Stimulated activated CD4-positive, alpha-beta T cell treated with anti-CD3 and anti-CD28 coated beads, TNF-alpha, amount 100 ng/mL, for 24 hours (primary cell): ENCODE measurements at places on chromosomes 12 and 14.

- DNase-seq = no peak
These were observed 61.5 kb downstream of the PDE3A start for GRCh38 chr12:20429852-20430251.

DNA sequence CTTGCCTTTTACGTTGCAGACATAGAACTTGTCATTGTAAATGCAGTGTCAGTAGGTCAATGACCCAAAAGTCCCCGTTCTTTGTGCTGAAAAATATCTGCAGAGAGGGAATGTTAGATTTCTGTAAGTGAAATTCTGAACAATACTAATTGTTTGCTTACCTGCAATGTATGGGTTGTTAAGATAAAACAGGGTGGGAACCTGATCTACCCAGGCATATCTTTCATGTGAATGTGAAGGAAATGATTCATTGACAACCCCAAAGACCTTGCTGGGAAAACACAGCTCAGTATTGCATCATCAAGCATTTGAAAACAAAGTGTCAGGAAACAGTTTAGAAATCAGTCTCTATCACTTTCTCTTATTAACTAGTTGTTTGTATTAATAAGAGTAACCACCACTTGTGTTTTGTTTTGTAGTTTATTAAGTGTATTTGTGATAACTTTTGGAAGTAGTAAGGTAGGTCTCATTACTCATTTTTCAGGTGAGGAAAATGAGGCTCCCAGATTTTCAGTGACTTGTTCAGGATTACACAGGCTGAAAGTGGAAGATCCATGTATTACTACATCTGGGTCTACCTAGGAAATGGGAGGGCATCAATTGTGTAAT is 57.9 kb upstream of the SLC38A2 start:
- no peak for DNase-seq

DNA sequence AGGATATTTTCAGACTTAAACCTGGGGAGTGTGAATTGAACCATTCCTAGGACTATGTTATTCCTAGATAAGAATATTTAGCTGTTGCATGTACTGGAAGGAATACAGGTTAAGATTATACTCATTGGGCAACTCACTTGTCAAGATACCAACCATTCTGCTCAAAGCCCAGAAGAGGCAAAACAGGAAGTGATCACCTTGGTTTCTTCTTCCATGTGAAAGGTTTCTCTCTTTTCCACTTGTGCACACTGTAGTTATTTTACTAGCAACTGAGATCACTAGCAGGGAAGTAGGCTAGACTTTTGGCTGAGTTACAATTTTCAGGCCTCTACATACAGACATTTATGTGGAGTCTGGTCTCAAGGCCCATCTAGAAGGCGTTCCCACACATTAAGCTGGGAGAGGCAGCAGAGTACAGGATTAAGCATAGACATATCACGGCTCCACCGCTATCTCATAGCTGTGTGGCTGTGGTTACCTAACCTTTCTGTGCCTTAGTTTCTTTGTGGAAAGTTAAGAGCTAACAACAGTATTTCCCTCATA is 83.9 kb upstream of the FERMT2 start:
- no peak for DNase-seq

DNA sequence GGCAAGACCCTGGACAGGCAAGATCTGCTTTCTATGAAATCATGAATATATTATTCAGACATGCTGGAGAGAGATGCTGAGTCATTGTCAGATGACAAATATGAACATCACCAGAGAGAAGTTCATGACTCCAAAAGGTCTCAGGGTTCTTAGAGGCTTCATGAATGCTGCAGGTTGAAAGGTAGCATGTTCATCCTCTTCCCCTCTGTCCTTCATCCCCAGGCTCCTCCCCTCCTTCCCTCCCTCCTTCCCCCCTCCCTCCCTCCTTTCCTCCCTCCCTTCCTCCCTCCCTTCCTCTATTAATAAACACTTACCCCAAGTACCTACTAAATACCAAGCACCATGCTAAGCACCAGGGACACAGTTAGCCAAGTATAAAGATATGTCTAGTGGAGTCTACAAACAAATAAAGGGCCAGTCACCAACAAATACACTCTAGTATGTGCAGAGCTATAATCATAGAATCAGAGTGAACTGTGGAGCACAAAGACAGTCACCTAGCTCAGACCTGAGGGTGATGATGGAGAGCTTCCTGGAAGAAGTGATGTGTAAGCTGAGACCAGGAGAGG is 46.2 kb downstream of the RPH3A start:
- no peak for DNase-seq

DNA sequence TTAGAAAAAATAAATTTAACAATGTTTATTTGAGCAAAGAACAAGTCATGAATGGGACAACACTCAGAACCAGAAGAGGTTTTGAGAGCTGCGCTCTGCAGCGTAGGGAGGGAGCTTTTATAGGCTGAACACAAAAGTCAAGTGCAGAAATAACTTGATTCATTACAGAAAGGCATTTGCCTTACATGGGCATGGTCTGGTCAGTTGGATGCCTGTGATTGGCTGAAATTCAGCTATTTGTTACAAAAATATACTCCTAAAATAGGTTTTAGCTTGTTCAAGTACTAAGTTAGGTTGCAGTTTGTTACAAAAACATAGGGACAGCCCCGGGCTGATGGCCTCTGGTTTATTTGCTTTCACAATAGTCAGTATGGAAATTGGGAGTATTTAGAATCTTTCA is 118.0 kb downstream of the NUAK1 start:
- DNase-seq = no peak

DNA sequence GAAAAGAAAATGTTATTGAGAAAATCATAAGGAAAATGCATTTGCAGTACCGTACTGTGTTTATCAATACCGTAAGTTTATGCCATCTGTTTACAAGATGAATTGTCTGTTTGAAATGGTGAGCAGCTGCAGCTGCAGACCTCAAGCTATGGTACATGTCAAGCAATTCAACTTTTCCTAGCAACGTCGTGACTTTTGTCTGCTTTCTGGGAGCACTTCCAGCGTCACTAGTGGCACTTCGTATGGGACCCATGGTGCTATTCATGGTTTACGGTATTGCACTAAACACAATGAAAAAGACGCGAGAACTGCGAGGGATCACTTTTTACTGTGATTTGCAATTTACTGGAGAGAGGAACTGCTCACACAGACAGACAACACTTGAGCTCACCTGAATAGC is 160.8 kb downstream of the UNC79 start:
- DNase-seq = no peak

DNA sequence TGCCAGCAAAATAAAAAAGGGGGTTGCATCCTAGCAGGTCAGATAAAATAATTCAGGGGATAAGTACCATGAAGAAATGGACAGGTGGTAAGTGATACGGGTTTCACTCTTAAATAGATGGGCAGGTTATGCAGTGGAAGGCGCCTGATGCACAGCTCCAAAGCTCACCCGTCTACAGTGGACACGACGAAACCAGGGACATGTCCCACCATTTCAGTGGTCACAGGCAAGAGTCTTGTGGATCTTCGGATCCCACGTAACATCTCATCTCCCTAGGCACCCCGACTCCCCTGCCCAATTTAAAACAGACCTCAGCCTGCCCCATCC is 60.5 kb downstream of the DDX51 start:
- DNase-seq = no peak

DNA sequence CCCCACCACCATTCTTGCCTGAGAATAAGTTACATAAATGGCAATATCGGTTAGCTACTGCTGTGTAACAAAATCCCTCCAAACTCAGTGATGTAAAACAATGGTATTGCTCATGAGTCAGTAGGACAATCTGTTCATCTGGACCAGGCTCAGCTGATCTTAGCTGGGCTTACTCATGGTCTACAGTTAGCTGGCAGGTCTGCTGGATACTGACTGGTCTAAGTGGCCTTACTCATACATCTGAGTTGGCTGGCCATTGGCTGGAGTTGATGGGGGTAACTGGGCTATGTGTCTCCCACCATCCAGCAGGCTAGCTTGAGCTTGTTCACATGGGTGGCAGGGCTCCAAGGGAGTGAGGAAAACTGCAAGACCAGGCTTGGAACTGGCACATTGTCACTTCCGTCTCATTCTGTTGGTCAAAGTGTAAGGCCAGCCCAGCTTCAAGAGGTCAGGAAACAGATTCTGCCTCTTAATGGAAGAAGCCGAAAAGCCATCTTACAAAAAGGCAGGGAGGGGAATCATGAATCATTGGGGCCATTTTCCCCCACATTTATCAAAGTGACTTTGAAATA is 56.7 kb upstream of the CHGA start:
- no peak for DNase-seq

DNA sequence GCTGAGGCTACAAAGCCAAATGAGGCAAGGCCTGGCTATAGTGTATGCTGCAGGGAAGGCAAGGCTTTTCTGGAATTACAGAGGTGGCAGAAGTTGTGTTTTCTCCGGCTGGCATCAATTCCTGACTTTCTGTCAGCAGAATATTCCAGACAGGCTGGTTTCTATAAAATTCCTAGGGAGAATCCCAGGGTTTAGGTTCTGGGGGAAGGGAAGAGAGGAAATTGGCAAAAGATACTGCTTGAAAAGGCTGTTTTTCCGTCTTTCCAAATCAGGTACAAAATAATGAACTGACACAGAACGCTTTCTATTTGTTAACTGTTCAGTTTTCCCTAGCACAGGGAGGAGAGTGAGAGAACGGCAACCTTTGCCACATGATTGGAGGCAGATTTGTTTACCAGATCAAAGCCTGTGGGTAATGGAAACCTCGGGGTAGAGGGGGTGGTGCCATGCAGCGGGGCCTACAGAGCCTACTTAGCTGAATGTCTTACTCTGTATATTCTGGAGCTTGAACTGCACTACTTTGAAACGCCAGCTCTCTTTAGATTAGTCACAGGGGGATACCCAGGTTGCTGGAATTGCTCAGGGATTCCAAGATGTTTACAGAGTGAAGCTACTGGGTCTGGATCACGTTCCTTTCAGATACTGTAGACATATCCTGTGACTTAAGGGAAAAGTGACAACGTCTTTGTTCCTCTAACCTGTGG is 65.8 kb upstream of the DACT1 start:
- peak; percentile 58 for DNase-seq

DNA sequence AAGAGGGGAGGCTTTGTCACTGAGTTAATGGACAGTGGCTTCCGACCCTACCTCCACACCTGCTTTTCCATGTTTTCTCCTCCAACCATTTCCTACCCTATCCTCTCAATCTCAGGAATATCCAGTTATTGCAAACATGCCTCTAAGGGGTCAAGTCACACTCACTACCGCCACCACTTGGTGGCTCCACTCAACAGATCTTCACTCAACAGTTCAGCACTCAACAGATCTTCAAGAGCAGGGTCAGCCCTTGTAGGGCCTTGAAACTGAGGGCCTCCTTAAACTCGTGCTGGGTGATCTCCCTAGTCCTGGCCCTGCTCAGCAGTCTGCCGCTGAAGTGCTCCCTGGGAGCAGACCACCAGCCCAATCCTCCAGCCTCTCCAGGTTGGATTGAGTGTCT is 14.2 kb downstream of the ZNF641 start:
- no peak for DNase-seq

GRCh38 chr14:75907756-75908359 is 73.9 kb downstream of the TGFB3 start:
- no peak for DNase-seq

DNA sequence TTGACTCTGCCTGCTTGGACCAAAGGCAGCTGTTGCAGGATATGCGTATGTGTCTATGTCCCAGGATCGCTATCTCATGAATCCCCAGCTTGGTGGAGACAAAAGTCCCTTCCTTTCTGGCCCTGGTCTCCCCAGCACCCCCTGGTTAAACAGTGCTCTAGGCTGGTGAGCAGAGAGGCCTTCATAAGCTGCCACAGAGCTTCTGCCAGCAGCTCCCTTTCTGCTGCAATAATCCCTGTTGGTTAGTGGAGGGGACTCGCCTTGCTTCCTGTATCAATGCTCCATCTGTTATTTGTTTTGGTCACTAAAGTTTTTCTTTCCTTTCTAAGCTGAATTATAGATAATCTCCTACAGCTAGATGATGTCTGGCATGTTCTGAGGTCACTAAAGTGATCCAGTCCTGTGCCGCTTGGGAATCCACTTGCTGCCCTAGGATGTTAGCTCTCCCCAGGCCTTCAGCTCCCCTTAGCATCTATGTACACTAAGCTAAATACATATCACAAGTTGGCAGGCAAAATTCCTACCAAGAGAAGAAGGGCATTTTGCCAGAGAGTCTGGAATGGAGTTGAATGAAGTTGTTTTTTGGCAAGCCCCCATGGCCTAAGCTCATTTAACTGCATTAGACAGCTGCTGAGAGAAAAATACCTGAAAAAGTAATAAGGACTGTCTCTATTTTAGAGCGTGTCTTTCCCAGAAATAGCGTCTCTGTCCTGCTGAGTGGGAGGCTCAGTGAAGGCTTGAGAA is 47.8 kb downstream of the RDH12 start:
- DNase-seq = no peak

- no peak for DNase-seq
These were observed 509.8 kb downstream of the GLT1D1 start for GRCh38 chr12:129363041-129363440.

GRCh38 chr14:99685596-99685995 is 1.5 kb downstream of the CYP46A1 start:
- no peak for DNase-seq

GRCh38 chr12:80178846-80179245 is 79.5 kb downstream of the OTOGL start:
- no peak for DNase-seq

DNA sequence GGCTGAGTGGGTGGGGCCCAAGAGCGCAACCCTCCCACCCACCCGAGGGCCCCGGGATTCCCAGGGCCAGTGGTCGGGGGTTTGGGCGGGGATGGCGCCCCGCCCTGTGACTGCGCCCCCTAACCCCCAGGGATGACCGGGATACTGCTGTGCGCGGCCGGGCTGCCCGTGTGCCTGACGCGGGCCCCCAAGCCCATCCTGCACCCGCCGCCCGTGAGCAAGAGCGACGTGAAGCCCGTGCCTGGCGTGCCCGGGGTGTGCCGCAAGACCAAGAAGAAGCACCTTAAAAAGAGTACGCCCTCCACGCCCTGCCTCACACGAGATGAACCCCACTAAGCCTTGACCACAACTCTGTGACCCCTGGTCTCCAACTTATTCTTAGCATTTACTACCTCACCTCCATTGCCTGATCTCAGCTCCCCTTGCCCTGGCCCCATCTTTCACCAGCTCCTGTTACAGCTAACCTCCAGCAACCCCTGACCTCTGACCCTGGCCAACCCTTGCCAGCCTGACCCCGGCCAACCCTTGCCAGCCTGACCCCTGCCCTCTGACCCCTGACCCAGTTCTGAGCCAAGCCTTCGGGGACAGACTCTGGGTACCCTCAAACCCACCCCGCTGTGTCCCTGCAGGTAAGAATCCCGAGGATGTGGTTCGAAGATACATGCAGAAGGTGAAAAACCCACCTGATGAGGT is 37.0 kb downstream of the DTX1 start:
- DNase-seq = no peak

DNA sequence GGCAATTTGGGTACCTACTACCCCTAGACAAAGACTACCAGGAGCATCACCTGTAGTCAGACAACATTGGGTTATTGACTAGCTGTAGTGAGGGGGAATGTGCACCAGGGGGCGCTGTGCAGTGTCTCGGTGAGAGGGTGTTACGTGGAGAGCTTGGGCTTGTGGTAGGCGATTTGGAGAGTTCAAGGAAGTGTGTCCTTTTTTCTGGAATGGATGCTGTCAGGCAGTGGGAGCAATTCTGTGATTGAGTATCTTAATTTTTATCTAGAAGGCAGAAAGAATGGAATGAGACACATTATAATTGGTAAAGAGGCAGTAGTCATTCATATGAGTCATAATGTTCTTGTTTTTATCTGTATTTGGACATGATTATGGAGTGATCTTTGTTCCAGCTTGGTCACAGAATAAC is 187.7 kb downstream of the GALC start:
- DNase-seq = no peak
